ENCODE measurements at places on chromosomes 13 and 19.

GRCh38 chr19:29387586-29387985 lies 138.2 kb upstream of the VSTM2B start:
- DNase-seq: no peak

DNA sequence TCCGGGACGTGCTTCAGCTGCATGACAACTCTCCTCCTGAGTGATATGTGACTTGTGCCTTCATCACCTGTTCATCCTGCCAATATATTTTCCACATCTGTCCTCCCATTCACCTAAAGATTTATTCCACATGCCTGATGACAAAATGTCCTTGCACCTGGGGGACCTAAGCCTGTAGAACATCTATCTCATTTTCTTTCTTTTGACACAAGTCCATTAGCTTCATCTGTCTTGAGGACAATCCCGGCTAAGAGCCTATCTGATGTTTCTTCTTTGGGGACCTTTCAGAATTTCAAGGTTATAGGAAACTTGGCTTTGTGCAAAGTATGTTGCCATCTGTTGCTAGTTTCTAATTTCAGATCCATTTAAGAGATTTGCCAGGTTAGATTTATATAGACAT lies 41.1 kb downstream of the ITGBL1 start:
- no peak for DNase-seq

DNA sequence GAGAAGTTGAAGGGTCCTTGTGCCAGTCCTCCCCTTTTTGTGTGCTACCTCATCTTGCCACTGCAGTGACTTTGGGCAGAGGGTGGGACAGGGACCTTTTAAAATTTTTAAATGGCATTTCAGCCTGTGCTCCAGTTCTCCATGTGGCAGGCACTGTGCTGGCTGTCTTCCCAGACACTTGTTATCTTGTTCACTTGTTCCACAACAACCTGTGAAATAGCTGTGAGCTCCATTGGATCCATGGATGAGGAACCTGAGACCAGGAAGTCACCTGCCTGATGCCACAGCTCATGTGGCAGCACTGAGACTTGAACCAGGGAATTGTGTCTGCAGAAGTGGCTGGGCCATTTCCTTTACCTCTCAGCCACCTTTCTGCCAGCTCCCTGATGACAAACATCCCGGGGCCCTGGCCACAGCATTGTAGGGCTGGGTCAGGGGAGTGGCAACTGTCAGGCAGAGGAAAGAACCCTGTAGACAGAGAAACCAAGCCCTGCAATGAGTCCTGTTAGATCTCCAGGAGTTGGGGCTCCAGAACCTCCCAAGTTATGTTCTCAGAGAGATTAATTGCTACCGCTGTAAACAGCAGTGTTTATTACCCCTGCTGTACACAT lies 6.4 kb downstream of the EGLN2 start:
- DNase-seq: no peak

GRCh38 chr13:42011601-42012350 lies 36.7 kb upstream of the DGKH start:
- no peak for DNase-seq

DNA sequence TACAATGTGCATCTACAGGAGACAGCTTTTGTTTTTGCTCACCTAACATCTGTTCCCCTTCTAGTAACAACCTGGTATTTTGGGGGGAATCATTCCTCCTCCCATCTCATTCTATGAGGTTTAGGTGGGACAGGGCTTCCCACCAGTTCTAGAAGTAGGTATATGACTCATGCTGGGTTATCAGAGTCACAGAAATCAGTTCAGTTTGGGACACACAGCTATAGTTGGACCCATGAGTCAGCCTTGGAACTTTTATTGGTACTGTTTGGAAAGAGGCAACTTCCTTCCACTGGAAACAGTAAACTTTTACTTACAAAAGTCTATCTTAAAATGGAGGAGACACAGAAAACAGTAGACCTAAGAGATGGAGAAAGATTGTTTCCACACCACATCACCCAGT lies 185.5 kb downstream of the DNAJC3 start:
- no peak for DNase-seq

DNA sequence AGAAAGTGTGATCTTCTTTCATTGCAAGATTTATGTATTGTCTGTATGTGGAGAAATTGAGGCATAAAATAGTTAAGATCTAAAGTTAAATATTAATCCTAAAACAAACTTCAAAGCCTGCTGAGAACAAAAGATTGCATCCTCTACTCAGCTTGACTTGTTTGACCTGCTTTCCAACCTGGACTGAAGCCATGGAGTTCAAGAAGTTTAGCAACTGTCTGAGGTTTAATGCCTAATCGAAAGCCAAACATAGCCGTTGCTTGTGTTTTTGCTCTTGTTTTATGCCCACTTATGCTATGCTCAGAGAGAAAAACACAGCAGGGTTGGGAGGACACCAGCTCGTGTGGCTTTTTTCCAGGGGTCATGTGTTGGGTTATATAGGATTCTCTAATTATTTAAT lies 135.6 kb downstream of the NUFIP1 start:
- DNase-seq: no peak

DNA sequence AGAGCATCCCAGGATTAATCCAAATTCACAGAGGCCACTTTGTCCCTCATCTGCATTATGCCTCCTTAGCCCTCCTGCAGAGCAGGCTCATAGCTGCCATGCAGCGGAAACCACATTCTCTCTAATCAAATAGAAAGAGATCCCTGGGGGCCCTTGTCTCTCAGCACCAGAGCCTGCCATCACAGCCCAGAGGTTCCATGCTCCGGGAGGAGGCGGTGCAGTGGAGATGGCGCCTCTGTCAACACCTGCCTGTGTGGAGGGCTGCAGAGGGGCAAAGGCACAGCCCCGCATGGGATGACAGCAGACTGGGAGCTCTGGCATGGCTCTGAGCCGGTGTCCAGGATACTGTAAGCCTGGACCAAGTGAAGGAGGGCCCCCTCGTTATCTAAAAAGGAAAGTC lies 111.3 kb downstream of the SLC7A1 start:
- no peak for DNase-seq

- DNase-seq: no peak
Measured at GRCh38 chr19:55255618-55256423, 3.0 kb downstream of the PPP6R1 start.

DNA sequence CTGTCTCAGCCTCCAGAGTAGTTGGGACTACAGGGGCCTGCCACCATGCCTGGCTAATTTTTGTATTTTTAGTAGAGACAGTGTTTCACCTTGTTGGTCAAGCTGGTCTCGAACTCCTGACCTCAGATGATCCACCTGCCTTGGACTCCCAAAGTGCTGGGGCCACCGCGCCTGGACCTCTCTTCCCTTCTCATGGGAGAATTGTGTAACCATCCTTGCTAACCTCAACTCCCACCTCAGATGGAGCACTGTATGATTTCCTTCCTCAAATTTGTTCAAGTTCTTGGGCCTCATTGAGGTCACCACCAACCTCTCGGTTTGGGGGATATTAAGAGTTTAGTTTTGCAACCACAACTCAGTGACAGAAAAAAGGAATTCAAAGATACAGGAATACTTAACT lies 10.7 kb downstream of the LILRA5 start:
- DNase-seq: no peak

- DNase-seq: no peak
Measured at GRCh38 chr19:47057328-47057727, 8.9 kb upstream of the TMEM160 start.

- DNase-seq: no peak
Measured at GRCh38 chr13:91302111-91302510, 45.4 kb upstream of the MIR17HG start.

- DNase-seq: peak; percentile 14
Measured at GRCh38 chr19:46951171-46951986, 68.3 kb upstream of the NPAS1 start.

DNA sequence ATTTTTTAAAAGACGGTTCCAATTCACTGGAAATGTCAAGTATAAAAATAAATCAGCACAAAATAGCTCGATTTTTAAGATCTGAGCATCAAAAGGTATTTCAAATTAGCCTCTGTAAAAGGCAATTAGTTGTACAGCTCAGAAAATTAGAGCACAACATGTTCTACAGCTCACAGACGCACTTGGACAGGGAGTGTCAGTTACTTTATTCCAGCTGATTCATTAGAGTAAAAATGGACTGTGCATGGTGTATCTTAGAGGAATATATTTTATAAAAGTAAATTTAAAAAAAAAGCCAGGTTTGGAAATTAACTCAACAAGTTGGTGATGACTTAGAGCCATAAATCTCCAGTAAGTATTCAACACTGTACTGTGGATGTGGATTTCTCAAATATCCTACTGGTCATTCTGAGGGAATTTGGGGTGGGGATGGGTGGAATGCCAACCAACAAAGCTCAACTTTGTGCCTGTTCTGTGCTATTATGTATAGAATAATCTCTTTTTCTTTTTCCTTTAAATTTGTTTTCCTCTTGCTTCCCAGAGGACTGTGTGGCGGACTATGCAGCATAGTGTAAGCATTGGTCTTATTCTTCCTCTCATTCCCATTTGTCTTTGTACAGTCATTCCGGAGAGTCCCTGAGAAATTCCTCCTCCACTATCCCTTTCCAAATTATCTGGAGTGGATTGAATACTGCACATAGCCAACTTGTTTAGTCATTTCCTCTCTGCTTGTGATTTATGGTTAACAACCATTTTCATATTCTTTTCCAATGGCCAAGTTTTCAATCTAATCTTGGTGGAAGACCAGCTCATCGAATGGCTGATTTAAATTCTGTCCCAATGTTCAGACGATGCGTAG lies 169.3 kb downstream of the DCT start:
- no peak for DNase-seq

DNA sequence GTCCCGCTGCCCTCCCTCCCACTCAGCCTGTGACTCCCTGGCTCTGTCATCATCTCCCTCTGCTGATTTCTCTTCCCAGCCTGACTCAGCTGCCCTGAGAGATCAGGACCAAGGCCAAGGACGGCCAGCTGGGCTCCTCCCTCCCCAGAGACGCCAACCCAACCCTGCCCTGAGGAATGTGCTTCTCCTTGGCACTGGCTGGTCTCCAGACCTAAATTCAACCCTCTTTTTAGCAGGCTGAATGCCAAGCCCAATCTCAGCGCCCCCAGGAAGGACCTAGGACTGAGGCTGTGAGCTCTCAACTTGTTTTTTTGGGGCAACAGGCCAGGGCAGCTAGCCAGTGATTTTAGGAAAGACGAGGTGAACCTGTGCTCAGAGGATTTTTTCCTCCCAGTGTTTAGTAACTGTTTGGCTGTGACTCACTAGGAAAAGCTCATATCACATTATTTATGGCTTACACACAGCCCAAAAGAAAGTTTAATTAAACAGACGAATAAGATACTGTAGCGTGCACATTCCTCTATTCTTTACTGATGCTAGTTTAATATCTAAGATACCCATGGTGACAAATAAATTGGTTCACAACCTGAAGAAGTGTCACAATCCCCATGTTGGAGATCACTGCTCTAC lies 7.4 kb upstream of the IGFL1 start:
- no peak for DNase-seq

DNA sequence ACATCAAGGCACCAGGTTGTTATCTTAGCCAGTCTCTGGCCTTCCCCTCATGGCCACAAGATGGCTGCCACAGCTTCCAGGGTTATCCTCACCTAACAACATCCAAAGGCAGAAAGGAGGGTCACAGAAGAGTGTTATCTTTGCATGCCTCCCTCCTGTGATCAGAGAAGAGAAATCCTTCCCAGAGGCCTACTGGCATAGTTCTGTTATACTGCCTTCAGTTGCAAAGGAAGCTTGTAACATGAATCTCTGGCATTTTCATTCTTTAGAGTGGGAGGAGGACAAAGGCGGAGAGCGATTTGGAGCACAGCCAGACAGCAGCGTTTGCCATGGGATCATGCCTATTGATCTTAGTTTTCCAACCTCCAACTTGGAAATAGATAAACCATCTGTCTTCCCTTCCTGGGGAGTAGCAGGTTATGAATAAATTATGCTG lies 135.7 kb downstream of the DNAJC15 start:
- DNase-seq: no peak

GRCh38 chr13:96700657-96701056 lies 293.6 kb downstream of the OXGR1 start:
- no peak for DNase-seq

All from amygdala (tissue), 56 donors.